RKO (cell line): ENCODE measurements at places on chromosomes 3 and 15.
A peak's percentile ranks its signal among the peaks of the same experiment; 100 is the strongest.

DNA sequence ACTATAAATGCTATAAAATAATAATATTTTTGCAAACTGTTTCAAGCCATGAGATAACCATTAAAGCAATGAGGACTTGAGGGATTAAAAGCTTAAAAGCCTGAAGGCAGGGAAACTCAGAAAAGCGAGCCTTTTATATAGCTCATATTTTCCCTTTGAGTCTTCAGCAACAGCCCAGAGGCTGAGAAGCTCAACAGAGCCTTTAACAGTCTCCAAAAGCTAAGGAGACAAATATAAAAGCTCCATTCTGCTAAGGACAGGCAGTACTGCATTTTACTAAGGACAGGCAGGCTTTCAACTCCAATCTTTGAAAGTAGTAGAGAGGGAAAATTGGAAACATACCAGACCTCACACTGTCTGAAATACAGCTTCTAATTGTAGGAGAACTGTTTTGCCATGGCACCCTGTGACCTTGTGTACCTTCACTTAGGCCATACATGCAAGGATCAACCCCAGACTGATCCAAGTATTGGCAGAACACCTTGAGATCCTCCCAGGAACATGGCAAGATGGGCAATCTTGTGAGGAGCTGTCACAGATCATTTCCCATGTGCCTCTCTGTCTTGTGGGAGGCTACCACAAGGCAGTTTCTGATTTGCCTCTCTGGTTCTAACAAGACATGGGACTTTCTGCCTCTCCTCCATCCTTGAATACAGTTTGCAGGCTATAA lies 53.1 kb upstream of the ARNT2 start:
- DNase-seq = no peak

DNA sequence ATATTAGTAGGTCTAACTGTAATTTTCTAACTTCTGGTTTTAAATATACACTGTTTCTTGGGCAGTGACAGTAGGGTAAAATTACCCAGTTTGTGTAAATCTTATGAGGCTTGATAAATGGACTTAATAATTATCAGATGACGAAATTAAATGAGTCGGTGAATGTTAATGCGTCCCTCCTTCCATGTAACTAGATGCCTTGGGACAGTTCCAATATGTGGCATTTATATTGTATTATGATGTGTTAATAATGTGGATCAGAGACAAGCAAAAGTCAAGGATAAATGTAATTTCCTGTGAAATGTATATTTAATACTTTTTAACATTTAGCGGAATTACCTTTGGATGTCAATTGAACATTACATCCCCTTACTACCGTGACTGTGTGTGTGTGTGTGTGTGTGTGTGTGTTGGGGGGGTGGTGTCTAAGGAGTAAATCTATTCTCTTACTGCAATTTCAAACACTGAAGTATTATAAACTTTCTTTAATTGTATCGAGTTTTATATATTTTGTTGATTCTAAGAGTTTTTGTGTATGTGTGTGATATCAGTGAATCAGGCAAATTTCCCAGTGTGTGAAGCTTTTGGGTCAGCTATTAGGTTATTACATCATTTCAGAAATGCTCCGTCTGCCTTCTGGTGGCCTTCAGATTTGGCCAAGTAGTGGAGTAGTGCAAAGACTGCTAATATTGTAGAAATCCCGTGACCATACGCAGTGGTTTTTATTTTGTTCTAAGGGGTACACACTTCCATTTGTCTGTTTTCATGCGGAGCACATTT lies 50.1 kb downstream of the CNTN4 start:
- DNase-seq = no peak

DNA sequence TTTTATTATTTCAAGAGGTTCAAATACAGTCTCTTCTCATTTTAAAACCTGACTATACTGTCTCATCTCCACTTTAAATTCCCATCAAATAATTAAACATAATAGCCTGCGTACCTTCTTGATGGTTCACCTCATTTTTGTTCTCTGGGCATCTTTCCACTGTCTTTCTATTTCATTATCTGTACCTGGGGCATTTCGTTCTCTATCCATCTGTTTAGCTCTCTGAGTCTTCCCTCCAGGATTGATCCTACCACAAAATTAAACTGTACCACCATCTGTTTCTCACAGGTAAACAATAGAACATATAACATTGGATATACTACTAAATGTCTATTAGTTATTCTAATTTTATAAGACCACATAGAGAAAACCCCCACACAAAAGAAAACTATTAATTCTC lies 1331.4 kb downstream of the NSUN3 start:
- DNase-seq = no peak

DNA sequence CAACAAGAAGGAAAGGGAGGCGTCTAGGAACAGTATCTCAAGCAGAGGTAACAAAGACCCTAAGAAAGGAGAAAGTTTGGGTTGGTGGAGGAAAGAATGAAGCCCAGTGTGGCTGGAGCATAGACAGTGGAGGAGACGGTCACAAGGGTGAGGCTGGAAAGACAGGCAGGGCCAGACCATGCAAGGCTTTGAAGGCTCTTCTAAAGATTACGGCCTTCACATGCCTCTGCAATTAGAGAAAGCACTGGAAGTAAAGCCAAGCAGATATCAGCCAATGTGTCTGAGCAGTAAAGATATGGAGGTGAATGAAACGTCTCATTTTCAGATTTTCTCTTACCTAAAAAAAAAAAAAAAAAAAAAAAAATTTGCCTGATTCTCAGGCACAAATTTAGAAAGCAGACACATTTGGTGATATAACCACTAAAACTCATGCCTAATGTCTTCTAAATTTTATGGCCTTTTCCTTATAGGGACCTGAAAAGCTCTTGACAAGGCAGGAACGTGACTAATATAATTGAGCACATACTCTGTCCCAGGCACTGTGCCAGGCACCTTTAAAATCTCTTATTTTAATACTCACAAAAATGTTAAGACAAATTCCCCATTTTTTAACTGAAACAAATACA lies 184.1 kb downstream of the MECOM start:
- no peak for DNase-seq

- no peak for DNase-seq
Observed at GRCh38 chr3:23767546-23767945, 38.2 kb upstream of the UBE2E1 start.

DNA sequence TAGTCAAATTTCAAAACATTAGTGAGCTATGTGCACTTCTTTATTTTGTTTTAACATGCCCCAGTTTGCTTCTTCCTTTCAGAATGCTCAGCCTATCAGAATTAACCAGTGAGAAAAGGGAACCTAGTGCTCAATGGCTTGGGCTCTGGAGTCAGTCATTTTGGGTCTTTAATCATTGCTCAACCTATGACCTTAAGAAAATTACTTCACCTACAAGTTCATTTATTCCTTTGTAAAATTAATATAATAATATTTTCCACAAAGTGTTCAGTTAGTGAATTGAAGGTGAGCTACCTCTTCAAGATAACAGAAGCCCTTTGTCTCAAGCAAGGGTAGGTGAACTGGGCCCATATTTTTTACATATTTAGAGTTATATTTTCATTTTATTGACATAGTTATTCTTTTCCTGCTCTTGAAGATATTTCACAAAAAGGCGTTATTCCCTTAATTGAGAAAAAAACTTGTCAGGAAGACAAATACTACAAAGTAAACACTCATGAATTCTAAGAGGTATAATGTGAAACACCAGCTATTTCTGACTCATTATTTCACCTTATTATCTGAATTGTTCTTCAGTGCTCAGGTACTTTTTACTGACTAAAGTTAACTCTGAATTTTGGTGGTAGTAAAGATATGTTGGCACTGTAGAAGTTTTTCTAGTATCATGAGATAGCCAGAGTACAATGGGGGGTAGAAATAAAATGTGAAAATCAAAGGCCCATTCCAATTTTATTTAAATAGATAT lies 415.5 kb downstream of the NAALADL2 start:
- no peak for DNase-seq

DNA sequence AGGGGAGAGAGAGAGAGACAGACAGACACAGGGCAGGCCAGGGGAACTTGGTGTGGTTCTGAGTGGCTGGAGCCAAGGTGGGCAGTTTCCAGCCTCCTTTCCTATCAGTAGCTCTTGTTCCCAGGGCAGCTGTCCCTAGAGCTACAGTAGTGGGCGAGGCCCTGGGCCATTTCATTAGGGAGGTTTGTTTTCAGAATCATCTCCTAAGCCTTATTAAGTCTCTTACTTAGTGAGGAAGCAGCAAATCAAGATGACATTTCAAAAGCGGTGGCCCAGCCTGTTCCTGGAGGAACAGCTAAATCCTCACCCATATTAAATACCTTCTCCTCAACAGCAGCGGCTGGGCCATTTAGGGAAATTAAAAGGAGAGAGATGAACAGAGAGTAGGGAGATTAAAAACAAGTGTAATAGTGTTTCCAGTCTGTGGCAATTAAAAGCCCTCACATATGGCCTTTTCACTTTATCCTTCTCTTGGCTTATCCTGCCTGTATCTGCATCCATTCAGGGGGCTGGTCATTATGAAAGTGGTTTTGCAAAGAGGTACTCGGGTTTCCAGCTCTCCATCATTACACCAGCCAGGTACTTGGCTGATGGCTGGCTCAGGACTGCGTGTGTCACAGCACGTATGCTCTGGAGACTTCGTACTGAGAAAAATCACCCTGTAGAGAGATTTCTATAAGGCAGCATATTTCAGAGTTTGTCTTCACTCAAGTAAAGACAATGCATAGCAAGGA lies 91.9 kb upstream of the PRR23C start:
- DNase-seq = no peak

DNA sequence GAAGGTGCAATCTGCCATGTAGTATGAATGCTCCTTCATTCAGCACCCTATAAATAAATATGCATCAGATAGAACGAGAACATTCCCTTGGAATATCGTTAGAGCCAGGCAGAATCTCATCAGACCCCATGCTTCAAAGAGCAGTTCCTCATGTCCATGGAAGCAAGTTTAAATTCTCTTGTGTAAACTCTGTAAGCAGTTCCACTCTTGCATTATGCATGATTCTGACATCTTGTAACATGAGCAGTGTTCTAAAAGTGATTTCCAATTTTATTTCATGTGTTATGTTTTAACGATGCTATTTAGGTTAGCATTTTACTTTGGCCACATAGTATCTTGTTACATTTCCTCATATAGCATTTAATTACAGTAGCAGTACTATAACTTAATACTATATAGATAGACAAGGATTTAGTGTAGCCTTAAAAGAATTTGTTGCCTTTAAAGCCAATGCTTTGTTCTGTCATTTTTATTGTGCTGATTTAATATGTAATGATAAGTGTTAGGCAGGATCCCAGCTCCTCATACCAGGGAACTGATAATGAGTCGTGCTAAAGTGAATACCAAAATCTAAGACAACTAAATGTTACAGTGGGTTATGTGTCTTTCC lies 161.2 kb upstream of the NECTIN3 start:
- DNase-seq = no peak

GRCh38 chr3:34106379-34106778 lies 307.9 kb downstream of the PDCD6IP start:
- no peak for DNase-seq

GRCh38 chr3:34216711-34217335 lies 418.4 kb downstream of the PDCD6IP start:
- DNase-seq = no peak

GRCh38 chr15:89591834-89592233 lies 16.6 kb downstream of the TICRR start:
- DNase-seq = no peak

GRCh38 chr15:66901336-66902100 lies 163.9 kb upstream of the SMAD3 start:
- no peak for DNase-seq

GRCh38 chr15:74725845-74726773 lies 781 bp upstream of the CYP1A1 start:
- peak; percentile 24 for DNase-seq

DNA sequence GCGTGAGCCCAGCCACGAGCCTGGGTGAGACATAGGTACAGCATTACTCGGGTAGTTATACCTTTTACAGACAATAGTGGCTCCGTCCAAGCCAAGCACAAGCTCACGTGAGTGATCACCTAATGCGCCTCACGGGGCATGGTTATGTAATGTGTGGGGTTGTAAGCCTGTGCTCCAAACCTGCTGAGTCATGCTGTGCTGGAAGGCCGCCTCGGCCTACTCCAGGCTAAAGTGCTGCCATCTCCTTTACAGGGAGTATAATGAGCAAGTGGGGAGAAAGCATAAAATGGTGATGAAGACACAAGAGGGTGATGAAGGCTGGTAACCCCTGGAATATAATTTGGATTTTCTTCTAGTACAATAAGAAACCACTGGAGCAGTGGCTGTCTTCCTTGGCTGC lies 175.8 kb upstream of the STT3B start:
- DNase-seq = no peak

GRCh38 chr15:80485370-80486164 lies 81.4 kb downstream of the ARNT2 start:
- DNase-seq = no peak
